ENCODE measurements at places on chromosomes 2 and 18.

GRCh38 chr18:74166386-74166785, 18.1 kb downstream of the TIMM21 start:
- no peak for DNase-seq

DNA sequence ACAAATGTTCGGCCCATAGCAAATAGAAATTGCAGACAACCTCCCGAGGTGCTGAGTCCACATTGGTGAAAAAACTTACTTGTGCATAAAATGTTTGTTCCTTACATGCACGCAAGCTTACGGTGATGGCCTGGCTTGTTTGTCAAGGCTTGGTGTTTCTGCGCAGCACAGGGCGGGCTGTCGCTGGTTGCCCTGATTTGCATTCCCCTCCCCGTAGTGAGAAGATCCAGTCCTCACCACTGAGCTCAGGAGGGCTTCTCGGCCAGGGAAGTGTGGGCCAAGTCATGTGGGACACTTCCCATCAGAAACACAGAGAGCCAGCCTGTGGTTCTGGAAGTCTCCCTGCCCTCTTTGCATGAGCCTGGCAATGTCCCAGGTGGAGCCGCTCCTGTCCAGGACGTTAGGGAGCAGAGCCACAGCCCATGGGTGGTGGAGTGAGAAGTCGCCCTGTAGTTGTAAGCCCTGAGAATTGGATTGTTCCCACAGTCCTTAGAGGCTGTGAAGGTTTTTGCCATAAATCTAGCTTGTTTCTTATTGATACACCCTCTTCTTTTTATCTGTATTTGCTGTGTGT, 152.7 kb downstream of the TWIST2 start:
- DNase-seq = no peak

GRCh38 chr2:5164776-5165525, 527.2 kb upstream of the SOX11 start:
- no peak for DNase-seq

- DNase-seq = no peak
These were observed 22.1 kb downstream of the TNP1 start for GRCh38 chr2:216837740-216838139.

GRCh38 chr18:46554406-46555080, 102.5 kb downstream of the LOXHD1 start:
- no peak for DNase-seq

- DNase-seq = no peak
These were observed 32.0 kb downstream of the CDH19 start for GRCh38 chr18:66571845-66572244.

GRCh38 chr2:169222665-169223064, 139.7 kb downstream of the LRP2 start:
- no peak for DNase-seq

DNA sequence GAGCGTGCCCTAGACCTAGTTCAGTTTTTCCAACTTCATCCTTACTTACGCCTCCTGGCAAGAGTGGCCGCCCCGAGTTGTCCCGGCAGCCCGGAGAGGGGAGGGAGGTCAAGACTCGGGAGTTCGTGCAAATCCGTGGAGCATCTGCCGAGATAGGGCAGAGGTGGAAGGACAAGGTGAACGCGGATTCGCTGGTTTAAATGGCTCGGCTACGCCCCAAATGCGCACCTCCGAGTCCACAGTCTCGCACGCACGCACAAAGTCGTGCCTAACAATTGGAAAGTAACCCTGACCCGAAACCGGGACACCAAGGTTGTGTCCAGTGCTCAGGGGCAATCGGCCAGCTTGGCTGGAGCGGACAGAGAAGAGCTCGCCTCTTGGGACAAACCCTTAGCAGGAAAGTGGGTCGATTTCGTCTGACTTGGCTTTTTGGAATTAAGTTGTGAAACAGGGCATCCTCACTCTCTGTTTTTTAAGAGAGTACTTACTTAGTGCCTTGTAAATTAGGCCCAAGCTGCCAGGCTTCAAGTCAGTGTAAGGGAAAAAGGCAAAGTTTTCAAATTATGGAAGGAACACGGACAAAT, 726 bp upstream of the SS18 start:
- peak; percentile 45 for DNase-seq

DNA sequence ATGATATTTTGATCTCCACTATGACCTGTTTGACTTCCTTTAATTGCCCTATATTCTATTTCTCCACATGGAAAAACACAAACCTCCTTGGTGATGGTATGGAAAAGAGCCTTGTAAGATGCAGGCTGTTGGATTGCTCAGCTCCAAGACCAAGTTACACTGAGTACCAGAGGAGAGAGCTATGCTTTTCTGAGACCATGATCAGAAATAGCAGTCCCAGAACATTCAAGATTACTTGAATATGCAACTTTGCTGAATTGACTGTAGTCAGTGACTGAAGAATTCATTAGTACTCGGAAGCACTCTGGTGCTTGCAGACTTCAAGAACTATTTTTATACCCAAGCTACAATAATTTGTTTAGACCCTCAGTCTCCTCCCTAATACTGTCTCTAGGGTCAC, 310.6 kb upstream of the FSIP2 start:
- no peak for DNase-seq

DNA sequence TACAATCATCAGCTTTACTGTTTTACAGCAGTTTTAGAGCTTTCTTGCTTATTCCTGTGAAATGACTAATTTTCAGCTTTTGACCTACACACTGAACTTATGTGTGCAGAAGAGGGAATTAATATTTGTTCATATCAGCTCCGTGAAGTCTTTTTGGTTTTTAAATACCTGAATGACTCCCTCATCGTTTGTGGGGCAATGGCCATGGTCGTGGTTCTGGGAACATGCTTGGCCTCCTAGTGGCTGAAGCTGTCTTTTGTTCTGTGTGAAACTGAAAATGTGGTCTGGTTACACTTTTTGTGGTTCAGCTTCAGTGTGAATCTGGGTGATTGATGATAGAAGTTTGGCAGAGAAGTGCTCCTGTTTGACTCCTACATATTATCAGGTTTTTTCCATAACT, 408.1 kb downstream of the THSD7B start:
- no peak for DNase-seq

DNA sequence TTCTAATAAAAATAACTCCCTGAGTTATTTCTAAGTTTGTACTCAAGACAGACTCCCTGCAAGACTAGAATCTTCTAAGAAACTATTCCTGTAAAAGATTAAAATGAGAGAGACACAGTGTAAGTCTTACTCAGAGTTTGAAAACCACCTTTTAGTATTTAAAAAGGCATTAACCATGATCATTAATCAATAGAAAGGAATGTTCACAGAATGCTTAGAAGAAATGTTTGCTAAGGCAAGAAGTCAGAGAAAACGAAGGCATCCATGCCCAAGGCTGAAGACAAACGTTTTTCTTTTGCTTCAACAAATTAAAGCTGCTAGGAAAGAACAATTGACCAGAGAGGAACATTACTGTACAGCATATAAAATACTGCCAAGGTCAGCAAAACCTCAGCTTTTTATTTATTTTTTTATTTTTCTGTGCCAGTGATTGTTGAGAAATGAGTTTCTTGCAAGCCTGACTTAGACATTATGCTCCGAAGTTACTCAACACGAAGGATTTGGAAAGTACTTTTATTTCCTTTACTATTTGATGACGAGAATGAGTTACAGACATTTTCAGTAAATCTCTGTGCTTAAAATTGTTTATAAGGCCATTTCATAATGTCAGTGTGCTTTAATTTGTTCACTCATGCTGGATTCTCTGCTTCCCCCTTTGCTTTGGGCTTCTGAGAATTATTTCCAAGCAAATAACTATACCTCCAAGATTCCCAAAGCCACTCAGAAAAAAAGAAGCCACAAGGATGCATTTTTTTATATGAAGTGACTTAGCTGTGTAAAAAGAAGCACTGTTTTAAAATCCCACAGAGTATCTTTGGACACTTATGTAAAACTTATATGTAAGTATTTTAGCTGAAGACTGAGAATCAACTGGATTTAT, 20.5 kb downstream of the RND3 start:
- no peak for DNase-seq

DNA sequence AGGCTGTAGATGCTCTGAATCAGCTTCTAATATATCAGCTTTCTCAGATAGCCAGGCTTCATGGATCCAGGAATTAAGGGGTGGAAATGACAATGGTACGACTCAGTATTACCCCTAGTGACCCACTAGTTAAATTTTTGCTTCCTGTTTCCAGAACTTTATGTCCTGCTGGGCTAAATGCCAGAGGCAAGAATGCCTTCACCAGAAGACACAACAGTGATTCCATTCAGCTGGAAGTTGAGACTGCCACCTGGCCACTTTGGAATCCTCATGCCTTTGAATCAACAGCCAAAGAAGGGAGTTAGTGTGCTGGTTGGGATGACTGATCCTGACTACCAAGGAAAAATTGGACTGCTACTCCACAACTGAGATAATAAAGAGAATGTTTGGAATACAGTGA, 239.1 kb downstream of the ASXL3 start:
- DNase-seq = no peak

- no peak for DNase-seq
These were observed 29.5 kb downstream of the RAB31 start for GRCh38 chr18:9737472-9738121.

DNA sequence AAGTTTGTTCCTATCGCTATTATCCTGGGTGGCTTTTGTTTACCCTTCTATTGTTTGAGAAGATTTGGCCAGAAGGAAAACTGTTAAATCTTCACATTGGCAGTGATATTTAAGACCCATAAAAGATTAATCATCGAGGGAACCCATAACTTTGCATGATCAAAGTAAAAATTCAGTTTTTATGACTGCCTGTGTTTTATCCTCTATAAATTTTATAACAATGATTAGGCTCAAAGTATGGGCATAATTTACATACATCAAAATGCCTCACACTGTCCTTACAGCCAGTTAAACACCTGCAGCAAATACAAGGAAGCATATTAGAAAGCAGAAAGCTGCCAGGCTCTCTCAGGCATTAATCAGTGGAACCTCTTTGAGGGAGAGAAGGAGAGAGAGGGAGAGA, 289.1 kb downstream of the ICOS start:
- DNase-seq = no peak

DNA sequence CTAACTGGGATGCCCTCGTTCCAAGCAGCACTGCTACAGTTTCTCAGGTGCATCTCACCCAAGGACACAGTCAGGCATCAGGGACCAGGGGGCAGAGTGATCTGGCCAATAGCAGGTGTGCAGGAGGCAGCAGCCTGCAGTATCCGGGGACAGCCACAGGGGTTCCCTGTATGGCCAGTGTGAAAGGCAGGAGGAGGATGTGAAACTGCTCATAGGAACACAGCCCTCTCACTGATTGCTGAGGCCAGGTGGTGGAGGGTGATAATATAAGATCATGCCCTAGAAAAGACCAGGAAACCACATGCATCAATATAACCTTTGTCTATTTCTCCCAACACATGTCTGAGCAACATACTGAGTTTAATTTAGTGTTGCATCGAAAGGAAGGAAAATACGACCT, 112.7 kb upstream of the TACR1 start:
- DNase-seq = no peak

DNA sequence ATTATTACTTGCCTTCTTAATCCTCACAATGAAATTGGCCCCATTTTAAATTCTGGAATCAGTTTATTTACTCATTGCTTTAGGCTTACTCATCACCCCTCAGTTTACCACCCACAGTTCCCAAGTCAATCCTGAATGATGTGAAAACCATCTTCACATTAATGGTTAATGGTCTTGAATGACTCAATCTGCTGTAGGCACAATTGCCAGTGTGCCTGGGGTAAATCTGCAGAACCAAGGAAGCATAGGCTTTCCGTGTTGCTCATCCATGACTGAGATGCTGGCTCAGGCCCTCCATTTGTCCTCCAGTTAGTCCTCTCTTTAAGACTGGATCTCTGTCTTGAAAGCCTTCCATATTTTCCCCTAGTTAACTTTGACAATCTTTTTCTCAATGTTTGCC, 164.5 kb downstream of the PMAIP1 start:
- DNase-seq = no peak

DNA sequence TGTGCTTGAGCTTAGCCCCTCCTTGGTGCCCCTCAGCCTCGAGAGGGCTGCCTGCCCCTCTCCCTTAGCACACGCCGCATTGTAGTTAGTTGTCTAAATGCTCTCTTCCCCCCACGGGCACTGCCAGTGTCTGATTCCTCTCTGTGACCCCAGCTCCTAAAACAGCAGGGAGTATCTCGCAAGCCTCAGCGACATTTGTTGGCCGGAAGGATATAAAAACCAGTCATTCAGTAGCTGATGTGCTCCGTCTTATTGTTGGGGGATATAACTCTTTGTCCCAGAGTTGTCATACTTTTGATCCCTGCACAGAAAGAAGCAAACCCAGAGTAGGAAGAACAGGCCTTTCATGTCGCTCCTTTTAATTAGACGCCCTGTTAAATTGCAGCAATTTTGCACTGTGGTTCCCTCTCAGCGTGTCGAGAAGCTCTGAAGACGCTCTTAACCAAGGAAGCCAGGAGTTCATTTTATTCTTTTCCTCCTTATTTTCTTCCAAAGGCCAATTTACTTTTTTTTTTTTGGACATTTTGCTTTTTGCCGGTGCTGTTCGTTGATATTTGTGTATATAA, 201.8 kb downstream of the KLHL29 start:
- DNase-seq = no peak

- no peak for DNase-seq
These were observed 54.6 kb downstream of the INHBB start for GRCh38 chr2:120400551-120400950.

- DNase-seq = no peak
These were observed 5.1 kb upstream of the MARCO start for GRCh38 chr2:118936936-118937335.

- DNase-seq = no peak
These were observed 60.0 kb downstream of the TMEM131 start for GRCh38 chr2:97935719-97936161.

DNA sequence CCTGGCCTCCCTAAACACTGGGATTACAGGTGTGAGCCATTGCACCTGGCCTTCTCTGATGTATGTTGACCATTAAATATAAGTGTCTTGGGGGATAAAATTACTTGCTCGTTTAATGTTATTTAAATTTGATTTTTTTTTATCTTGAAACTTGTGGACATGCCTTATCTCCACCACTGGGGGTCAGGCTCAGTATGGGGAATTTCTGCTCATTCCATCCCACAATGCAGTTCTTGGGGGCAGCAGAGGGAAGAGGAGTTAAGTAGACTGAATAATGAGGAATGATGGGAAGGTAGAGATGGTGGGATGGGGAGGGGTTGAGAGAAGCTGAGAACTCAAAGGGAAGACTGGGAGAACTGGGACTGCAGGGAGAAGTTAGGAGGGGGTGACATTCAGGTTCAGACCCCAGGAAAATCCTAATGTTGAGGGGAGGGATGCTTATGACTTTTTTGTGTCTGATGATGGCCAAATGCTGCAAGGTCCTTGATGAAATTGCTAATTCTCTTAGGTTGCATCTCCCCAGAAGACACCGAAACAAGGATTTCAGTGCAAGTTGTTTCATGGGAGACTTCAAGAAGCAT, 174.2 kb downstream of the MIB1 start:
- DNase-seq = no peak
